ENCODE measurements at places on chromosomes 6 and 20.

DNA sequence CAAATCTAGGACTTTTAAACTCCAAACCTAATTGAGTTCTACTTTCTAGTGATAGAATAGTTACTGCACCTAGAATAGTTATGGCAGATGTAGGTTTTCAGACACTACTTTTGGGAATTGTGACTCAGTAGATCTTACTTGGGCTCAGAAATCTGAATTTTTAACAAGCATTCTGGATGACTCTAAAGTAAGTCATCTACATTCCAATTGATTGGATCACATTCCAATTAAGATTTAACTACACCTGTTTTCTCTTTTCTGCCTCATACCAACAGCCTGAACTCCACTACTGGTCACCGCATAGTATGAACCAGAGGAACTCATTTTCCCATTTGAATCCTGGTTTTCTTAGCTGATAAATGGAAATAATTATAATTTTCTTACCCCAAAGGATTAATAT, 49.5 kb upstream of the TFAP2D start:
- DNase-seq: no peak

DNA sequence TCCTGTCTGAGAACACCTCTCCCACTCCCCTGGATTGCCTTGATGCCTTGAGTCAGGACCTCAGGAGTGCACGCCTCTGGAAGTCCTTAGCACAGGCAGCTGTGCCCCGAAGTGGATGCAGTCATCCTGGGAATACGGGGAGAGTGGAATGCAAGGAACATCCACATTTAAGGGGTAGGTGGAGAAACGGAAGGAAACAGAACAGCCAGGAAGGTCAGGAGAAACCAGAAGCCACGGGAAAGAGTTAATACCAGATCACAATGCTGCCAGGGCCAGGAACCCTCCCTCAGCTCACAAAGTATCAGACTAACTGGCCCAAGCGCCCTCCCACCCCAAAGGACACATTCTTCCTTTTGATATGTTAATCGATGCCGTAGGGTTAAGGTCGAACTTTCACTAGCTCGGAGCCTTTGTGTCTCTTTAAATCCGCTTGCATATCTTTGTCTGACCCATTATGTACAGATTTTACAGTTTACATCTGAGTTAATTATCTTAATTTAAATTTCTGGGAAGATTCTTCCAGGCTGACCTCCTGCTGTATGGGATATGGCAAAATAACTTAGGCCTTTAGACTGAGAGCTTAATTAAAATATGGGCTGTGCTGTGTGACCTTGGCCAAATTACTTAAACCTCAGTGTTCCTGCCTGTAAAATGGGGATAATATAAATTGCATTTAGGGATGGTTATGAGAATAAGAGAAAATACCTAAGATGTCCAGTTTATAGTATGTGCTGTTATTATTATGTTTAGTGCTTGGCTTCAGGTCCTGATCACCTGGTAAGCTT, 24.0 kb upstream of the CCND3 start:
- DNase-seq: no peak

- no peak for DNase-seq
Observed at GRCh38 chr20:49573900-49574416, 6.0 kb upstream of the PTGIS start.

DNA sequence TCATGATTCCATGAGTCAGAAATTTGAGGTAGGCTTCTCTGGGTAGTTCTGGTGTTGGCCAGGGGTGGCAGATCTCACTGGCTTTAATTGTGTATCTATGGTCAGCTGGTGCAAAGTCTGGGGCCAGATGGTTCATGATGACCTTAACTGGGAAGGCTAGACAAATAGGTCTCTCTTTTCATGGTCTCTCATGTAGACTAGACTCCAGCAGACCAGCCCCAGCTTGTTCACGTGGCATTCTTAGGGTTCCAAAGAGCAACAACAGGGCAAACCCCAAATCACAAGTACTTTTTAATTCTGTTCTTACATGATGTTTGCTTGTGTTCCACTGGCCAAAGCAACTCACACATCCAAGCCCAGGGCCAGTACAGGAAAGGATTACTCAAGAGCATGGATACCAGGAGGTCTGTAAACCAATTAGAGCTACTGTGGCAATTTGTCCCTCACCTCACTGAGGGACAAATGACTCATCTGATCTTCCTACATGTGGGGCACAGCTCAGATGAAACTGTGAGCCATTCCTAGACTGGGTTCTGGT, 79.5 kb upstream of the PBOV1 start:
- DNase-seq: no peak

DNA sequence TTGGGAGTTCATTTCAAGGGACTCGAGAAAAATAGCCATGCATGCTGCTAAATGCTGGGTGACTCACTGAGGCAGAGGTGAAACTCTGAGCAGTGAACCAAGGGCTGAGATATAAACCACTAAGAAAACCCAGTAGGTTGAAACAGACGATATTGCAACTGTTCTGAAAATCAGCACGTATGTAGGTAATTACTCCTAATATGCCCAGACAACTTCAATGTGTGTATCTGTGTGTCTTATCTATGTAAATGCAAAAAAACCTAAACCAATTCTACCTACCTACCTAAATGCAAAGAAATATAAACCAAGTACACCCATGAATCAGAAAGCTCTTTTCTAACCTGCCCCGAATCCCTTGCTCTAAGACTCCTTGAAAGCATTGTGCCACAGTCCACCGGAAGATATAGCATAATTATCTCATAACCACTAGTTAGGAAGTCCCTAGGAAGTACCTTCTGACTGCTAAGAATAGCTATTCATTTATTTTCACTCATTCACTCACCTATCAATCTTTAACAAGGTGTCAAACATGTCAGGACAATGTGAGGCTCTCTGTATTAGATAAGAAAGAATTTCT, 458.7 kb upstream of the RUNX2 start:
- DNase-seq: peak; percentile 53

- no peak for DNase-seq
Observed at GRCh38 chr6:10595731-10596664, 74.8 kb downstream of the GCNT2 start.

DNA sequence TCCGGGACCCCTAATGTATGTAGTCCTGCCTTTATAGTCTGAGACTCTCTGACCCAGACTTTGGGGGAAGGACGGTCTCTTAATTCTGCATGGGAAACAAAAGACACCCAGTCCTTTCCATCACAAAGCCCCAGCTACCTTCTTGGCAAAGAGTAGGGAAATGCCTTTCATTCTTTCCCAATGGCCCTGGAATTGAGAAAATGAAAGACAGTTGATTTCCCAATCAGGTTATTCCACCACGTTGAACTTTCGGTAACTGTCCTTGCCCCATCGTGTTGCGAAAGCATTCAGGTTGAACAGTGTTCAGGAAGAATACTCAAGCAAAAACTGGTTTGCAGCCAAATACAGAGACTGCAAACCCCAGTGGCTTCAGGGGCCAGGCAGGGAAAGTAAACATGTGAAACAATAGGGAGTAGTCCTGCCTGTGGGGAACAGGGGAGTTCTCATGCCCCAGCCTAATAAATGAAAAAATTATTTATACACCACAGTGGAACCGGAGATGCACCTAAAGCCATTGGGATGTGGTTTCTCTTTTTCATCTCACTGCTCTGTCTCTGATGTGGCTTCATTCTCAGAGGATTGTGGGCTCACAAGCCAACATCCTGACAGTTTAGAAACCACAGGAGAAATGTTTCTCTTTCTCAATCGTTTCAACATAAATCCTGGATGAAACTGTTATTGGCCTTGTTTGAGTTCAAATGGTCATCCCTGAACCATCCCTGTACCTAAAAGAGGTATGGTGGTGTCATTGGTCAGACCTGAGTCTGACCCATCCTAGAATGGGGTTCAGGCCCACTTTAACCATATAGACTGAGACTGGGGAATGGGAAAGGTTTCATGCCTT, 44.2 kb upstream of the SLC9A8 start:
- DNase-seq: no peak

GRCh38 chr6:125571207-125571755, 178.2 kb upstream of the HEY2 start:
- DNase-seq: no peak

- DNase-seq: no peak
Observed at GRCh38 chr6:11977738-11978137, 34.4 kb upstream of the HIVEP1 start.

DNA sequence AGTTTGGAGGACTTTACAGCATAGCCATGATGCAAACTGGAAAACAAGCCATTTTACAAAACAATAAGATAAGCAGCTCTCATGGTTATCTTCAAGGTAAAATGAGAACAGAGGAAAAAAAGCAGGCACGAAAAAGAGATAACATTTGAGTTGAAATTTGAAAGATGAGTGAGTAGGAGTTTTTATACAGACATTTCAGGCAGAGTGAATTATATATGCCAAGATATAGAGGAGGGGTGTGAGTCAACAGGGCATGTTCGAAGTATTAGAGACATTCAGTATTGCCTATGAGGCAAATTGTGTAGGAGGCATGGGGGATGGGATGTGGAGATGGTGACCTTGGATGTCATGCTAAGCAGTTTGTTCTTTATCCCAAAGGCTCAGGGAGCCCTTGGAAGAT, 240.5 kb upstream of the MAN1A1 start:
- DNase-seq: no peak

DNA sequence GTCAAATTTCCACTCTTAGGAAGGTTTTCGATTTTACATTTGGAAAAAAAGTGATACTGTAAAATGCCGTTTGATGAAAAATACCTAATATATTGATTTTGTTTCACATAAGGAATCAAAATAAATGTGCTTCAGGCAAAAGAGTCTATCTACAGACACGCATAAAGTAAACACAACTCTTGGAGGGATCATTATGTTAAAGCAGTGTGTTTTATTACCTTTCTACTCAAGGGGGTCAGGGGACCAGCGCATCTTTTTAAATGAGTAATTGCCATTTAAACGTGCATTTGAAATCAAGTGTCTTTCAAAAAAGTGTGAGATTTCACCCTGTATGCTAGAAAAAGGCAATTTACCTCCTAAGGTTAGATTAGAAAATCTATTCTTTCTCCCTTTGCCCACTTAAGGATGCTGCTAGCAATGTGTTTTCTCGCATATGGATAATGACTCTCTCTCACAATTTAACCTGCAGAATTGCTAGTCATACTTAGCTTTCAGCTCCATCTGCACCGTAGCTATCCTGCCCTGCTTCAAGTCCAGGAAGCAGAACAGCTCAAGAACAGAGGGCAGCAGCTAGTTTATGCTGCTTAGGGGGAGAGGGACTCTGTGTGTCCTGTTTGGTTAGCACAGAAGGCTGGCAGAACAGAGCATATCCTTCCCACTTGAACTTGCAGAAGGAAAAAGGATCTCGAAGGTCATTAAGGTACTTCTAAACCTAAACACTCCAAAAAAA, 35.0 kb downstream of the NKAIN2 start:
- DNase-seq: no peak

- peak; percentile 40 for DNase-seq
Observed at GRCh38 chr6:27617700-27618689, 145.1 kb upstream of the ZNF184 start.

GRCh38 chr6:17269840-17270239, 11.3 kb upstream of the RBM24 start:
- DNase-seq: no peak

- no peak for DNase-seq
Observed at GRCh38 chr6:158409451-158409850, 97.2 kb downstream of the TULP4 start.

DNA sequence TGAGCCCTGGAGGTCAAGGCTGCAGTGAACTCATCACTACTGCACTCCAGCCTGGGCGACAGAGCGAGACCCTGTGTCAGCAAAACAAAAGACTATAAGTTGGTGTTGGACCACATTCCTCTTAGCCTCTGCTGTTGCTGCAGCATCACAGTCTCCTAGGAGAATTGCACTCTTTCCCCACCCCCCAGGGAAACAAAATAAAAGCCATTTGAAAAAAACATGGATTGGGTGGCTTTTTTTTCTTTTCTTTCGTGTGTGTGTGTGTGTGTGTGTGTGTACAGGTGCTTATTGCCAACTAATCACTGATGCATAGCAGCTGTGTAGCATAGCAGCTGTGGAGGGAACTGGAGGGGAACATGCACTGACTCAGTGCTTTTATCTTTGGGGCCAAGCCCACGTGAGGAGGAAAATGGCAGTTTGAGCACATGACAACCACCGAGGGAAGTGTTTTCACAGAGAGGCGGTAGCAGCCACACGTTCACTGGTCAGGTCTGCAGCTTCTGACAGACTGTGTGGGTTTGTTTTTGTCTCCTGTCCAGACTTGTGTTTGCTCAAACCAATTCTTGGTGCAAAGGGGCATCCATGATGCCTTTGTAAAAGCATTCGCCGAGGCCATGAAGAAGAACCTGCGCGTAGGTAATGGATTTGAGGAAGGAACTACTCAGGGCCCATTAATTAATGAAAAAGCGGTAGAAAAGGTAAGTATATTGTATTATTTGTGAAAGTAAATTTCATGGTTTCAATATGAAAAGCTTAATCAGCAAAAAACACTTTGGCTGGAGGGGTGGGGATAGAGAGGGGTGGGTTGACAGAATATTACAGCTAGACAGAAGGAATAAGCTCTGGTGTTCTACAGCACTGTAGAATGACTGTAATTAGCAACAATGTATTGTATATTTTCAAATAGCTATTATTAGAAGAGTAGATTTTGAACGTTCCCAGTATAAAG, 27.7 kb downstream of the ALDH5A1 start:
- DNase-seq: peak; percentile 53

DNA sequence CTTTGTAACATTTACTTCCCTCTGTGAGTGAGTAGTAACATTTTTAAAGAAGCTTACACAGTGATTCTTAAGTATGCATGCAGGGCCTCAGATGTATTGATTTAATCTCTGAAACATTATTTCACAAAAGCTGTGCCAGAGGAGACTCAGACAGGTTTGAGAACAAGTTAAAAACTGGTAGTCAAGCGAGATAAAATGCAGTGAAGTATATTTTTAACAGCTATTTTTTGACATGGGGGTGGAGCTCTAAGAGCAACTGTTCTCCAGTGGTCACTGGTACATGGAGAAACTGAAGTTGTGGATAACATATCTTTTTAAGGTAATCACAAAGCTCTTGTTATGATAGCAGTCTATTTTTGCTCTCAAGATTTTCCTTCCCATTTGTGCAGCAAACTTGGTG, 20.4 kb downstream of the DSTN start:
- no peak for DNase-seq

DNA sequence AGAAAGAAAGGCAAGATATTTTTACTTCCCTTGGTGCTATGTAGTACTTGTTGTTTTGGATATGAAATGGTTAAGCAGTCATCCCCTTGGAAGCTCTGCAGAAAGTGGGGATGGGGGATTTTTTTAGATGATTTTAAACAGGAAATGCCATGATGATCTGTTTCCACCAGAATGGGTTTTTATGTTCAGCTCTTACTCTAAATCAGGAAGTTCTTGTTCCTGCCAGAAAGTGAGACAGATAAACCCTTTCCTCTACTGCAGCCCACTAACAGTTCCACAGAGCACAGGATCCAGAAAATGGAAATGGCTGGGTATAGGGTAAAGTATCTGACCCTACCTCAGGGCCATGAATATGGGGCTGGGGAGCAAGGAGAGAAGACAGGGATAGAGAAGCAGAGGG, 32.1 kb upstream of the PPP1R3G start:
- DNase-seq: no peak

GRCh38 chr6:44659726-44660125, 272.2 kb downstream of the CDC5L start:
- DNase-seq: no peak

GRCh38 chr6:128888444-128889175, 5.7 kb downstream of the LAMA2 start:
- DNase-seq: no peak

GRCh38 chr6:80480421-80481157, 374.1 kb downstream of the BCKDHB start:
- DNase-seq: no peak

All from GM13977 (cell line).